ENCODE measurements at places on chromosomes 12 and 14.
A peak's percentile ranks its signal among the peaks of the same experiment; 100 is the strongest.

GRCh38 chr12:24027352-24027751 is 77.9 kb upstream of the SOX5 start:
- no peak for DNase-seq

DNA sequence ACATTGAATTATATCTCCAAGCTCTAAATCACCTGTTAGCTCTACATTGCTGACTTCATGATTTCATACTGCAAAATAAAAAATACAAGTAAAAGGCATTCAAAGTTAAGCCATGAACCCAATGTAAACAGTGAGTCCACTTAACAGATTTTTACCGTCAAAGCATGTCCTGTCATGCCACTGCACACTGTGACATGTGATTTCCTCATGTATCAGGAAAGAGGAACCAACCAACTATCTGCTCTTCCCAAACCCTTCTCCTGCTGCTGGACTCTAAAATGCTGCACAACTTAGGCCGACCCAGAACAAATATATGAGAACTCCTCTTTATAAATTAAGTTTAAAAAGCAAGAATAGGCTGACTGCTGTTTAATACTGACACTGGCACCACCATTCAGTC is 37.5 kb downstream of the TM7SF3 start:
- no peak for DNase-seq

- no peak for DNase-seq
These were observed 47.1 kb downstream of the GIT2 start for GRCh38 chr12:109949089-109949488.

DNA sequence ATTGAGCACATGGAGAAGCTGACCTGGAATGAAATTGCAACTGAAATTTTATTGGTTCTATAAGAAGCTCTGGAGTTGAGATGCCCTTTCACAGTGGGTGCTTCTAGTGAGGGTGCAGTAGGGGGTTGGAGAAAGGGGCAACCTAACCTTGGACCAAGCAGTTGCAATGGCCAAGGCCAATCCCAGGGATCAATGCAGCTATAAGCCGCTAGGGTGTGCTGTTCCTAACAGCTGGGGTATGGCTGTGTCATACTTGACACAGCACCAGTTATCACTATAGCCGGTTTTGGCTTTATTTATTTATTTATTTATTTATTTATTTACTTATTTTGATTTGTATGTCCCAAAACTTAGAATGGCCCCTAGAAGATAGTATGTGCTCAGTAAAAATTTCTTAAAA is 505.9 kb downstream of the FLRT2 start:
- DNase-seq = peak; percentile 8

- no peak for DNase-seq
These were observed 607.6 kb upstream of the FLRT2 start for GRCh38 chr14:84922370-84922769.

DNA sequence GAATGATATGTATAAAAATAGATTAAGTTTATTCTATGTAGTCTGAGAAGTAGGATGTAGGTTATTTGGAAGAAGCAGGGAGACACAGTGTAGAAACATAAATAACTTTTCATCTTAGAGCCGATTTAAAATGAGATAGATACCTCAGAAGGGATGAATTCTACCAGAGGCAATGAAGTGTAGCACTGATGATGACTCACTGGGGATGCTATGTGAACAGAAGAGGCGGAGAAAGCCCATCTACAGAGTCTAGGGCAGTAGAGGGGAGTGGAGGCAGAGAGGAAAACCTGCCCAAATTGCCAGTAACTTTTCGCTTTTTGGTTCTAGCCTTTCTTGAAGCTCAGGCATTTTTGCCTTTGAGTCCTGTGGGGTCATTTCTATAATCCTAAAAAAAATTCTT is 451.8 kb downstream of the ATP23 start:
- DNase-seq = no peak

GRCh38 chr12:90987520-90987919 is 17.3 kb downstream of the EPYC start:
- no peak for DNase-seq

DNA sequence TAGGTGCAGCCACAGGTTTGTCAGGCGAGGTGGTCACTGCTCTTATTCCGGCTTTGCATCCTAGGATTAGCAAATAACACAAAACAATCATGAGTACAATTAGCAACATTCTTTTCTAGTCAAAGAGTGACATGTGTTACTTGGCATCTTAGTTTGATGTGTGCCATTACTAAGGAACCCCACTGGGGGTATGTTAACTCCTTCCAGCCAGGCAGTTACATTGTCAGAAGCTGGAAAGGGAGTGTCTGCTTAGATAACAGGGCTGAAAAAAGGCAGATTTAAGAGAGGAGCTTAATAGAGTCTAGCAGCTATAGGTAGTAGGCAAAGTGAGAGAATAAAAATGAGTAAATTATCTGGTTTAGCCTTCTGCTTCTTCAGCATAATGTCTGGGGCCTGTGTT is 30.5 kb upstream of the METAP2 start:
- DNase-seq = no peak

GRCh38 chr14:62864588-62864987 is 180.7 kb downstream of the KCNH5 start:
- DNase-seq = no peak

DNA sequence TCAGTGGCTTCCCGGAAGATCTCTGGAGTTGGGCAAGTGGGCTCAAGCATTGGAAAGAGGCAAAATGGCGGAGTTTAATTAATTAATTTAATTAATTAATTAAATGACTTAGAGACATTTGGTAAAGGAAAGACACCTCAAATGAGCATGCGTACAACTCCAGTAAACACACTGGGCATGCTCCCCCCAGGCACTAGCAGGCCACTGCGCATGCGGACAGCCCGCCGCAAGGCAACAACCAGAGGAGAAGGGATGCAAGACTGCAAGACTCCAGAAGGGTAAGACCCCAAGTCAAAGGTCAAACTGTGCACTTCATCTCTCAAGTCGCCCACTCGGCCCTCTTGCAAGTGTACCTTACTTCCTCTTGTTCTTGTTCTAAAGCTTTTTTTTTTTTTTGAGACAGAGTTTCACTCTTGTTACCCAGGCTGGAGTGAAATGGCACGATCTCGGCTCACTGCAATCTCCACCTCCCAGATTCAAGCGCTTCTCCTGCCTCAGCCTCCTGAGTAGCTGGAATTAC is 57.8 kb upstream of the PSMC1 start:
- no peak for DNase-seq

DNA sequence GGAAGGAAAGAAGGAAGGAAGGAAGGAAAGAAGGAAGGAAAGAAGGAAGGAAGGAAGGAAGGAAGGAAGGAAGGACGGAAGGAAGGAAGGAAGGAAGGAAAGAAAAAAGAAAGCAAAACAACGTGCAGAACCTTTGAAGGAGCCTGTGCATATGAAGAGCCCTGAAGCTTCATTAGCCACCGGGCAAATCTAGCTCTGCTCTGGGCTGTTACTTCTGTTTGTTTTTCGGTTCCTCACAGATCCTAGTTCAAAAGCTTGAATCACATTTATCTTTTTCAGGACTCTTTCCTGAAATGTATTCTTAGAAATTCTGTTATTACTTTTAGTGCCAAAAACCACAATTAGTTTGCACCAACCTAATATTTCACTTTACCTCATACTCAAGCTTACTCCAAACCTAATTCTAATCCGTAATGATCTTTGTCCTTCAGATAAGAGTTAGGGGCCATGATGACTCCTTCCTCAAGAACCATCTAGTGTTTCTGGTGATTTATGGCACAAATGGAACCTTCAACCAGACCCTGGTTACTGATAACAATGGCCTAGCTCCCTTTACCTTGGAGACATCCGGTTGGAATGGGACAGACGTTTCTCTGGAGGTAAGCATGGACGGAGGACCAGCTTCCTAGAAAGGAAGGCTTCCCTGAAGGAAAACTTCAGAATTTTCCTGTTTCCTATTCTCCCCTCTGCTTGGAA is 18.7 kb downstream of the A2ML1 start:
- no peak for DNase-seq

GRCh38 chr12:45464699-45465098 is 248.8 kb downstream of the ANO6 start:
- DNase-seq = no peak

GRCh38 chr12:75378354-75378753 is 12.5 kb upstream of the GLIPR1L2 start:
- no peak for DNase-seq

- peak; percentile 41 for DNase-seq
These were observed 499 bp downstream of the TOGARAM1 start for GRCh38 chr14:44962334-44963043.

GRCh38 chr12:128698301-128698972 is 125.3 kb downstream of the SLC15A4 start:
- no peak for DNase-seq

Data from GM20000 (cell line).